ENCODE measurements at places on chromosomes 3 and 15.

- DNase-seq = no peak
Observed at GRCh38 chr3:125123451-125124305, 67.9 kb upstream of the HEG1 start.

GRCh38 chr3:126118591-126118990, 34.7 kb upstream of the SLC41A3 start:
- no peak for DNase-seq

DNA sequence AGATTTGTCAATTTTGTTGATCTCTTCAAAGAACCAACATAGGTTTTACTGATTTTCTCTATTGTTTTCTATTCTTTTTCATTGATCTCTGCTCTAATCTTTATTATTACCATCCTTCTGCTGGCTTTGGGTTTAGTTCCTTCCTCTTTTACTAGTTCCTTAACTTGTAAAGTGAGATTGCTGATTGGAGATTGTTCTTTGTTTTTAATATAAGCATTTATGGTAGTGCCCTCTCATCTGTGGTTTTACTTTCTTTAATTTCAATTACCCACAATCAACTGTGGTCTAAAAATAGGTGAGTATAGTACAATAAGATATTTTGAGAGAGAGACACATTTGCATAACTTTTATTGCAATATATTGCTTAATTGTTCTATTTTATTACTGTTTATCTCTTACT, 13.2 kb upstream of the CLRN1 start:
- no peak for DNase-seq

DNA sequence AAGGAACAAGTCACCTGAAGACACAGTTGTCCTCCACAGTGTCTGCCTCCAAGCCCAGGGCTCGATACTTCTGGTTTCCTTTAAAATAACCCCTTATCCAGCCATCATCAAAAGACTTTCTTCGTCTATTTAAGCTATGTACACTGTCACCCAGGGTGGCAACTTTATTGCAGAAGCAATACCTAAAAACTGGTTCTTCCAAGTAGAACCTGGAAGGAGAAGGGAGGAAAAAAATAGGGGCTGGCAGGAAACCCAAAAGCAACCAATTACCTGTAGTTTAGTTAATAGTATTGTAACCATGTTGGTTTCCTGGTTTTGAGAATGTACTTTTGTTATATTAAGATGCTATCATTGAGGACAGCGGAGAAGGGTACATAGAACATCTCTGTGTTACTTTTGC, 33.7 kb downstream of the ITGB5 start:
- no peak for DNase-seq

DNA sequence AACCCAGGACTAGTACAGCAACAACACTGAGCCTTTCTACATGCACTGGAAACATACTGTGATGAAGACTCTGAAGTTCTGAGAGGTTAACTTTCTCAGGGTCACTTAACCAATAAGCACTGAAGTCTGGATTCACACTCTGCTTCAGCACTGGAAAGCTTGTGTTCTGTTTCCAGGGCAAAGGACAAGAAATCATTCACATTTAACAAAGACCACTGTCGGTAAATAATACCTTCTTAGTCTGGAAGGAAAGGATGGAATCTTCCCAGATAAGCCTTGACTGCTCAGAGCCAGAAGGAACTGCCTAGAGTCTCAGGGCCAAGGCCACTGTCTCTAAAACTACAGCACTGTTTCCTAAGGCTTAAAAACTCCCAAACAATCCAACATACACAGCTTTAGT, 4.3 kb upstream of the GLYCTK start:
- DNase-seq = no peak
